ENCODE measurements at places on chromosomes 5 and 9.

DNA sequence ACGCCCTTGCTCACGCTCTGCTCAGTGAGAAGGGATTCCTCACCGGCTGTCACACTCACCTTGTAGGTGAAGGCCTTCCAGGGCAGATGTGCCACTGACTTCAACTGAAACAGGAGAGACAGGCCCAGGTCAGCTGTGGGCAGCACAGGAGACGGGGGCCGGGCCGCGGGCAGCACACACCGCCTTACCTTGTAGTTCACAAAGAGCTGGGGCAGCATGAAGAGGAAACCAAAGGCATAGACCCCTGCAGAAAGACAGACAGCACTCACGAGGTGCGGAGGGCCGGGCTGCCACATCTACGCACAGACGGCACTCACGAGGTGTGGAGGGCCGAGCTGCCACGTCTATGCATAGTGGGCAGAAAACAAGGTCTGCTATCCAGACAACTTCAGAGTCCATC lies 23.3 kb downstream of the CLPTM1L start:
- no peak for DNase-seq

DNA sequence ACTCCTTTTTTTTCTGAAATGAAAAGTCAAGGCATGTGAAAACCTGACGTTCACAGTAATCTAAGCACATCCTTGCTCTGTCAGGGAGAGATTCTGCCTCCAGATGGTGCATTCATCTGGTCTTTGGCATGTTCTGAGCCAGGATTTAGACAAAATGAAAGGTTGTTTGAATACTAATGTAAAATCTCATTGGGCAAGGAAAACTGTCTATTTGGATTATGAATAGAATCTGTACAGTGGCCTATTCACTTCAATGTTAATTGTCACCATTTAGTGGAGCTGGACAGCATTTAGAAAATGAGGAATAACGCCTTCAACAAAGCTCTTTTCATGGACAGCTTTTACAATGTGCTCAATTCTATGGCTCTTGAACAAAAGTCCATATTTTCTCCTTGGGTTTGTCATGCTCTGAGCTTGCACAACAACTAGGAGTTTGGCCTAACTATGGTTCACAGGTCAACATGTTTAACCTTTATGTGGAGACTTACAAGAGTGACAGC lies 28.9 kb downstream of the ARHGEF28 start:
- DNase-seq: no peak

DNA sequence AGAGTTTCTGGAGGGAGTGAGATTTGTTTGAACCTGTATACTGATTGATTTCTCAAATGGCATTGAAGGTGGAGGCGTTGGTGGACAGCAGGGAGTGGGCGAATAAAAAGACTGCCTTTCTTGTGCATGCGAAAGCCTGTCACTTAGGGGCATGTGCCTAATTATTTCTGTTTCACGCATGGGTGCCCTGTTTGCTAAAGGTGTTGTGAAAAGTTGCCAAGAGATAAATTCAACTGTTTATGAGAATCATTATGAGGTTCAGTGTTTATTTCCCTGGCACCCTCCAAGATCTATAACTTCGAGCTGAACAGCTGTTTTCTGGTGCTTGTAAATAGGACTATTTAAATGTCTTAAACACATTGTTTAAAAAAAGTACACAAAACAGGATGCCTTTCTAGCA lies 67.4 kb upstream of the DMRTA1 start:
- no peak for DNase-seq

DNA sequence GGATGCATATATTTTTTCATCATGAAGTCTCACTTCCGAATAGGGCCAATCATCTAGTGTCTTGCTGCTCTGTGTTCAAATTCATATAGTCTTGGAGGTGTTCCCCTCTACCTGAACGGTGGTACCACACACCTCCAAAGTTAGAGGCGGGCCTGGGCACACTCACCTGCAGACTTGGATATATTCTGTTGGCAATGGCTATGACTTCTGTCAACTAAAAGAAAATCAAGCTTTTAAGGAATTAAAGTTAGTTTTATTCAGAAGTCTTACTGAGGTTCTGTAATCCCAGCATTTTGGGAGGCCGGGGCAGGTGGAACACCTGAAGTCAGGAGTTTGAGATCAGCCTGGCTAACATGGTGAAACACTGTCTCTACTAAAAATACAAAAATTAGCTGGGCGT lies 2.6 kb upstream of the NIPAL4 start:
- DNase-seq: no peak

DNA sequence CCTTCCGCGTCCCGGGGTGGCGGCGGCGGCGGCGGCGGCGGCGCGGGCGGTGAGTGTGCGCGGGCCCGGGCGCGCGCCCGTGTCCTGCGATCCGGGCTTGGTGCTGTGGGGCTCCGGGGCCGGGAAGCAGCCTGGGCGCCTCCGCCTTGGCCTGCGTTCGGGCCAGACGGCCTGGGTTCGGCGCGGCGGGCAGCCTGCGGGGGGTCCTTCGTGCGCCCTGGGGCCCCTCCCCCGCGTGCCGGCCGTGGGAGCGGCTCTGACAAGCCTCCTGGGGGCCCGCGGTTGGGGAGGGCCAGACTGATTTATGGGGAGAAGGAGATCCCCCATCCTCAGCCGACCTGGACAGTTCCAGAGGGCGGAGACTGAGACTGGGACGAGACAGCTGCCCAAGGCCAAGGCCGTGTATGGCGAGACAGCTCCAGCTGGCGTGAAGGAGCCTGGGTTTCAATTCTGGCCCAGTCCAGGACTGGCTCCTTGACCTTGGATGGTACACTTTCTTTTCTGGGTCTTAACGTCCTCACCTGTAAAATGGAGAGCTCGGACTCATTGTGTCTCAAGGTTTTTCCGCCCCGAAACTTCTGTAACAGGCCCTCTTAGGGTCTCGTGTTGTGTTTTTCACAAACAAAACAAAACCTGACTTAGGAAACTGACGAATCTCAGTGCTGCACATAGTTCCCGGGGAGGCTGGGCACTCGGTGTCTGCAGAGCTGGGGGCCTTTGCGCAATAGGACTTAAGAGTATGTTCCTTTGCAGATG lies 603 bp downstream of the TMEM268 start:
- DNase-seq: no peak

DNA sequence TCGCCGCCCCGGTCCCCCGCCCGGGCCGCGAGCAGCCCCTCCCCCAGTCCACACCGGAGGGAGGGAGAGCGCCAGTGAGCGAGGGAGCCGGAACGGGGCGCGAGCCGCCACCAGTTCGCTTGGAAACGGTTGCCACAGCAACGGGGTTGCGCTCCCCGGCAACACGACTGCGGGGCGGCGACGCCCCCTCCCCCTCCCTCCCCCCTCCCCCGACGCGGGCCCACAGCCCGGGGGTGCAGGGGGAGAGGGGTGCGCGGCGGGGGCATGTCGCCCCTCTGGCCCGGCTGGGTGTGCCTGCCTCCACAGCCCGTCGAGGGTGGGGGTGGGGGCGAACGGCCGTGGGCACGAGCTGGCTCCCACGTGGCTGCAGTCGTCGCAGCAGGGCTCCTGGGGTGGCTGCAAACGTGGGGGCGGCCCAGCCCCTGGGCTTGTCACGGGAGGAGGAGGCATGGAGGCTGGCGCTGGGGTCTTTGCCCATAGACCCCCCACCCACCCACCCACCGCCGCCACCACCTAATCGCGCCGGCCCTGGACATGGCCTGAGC lies 524 bp downstream of the PRR7 start:
- DNase-seq: peak; percentile 58

DNA sequence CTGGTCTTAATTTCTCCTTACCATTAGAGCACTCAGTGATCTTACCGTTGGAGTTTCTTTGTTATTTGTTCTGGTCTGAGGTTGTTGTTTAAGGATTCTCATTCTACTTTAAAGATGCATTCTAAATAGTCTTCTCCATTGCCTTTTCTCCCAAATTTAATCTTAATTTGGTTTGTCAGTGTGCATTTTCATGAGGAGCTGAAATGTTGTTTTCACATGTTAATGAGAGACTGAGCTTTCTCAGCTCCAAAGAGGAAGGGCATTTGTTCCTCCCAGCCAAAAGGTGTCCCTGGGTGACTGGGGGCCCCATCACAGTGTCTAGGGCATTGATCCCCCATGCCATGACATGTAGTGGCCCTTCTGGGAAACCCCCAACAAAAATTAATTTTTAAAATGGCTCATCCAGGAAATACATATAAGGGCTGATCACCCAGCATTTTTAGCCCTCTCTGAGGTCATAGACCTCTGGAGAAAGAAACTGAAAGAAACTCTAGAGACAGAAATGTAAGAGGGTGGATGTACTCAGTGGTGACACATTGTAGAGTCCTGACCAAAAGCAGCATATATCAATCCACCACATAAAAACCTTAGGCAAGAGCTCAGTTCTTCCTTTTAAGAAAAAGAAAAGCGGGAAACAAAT lies 240.4 kb upstream of the RAI14 start:
- no peak for DNase-seq
